ENCODE measurements at places on chromosomes 13 and 19.

DNA sequence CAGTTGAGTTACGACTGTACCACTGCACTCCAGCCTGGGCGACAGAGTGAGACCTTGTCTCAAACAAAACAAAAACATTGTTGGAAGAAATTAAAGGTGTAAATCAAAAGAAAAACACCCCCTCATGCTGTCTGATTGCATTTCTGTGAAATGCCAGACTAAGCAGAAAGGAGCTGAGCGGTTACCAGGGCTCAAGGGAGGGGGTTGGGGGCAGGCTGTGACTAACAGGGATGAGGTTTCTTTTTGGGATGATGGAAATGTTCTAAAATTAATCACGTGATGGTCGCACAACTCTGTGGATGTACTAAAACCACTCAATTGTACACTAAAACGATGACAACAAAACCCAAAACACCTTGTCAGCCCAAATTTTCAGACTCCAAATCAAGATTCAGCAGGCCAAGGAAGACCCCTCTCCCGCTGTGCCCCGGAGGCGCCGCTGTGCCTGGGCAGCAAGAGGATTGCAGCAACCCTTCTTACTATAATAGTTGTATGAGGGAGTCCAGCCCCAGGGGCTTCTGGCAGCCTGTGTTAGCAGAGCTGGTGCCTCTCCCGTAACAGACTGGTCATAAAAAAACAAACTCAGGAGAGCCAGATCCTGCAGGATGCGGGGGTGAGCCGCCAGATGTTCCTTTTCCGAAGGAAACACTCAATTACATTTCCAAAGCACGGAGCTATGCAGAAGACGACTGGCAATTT lies 20.9 kb downstream of the CAPS start:
- no peak for DNase-seq

- DNase-seq = no peak
Observed at GRCh38 chr13:24050292-24050711, 110.2 kb upstream of the SPATA13 start.

GRCh38 chr19:45352914-45353796 lies 12.6 kb downstream of the KLC3 start:
- no peak for DNase-seq

DNA sequence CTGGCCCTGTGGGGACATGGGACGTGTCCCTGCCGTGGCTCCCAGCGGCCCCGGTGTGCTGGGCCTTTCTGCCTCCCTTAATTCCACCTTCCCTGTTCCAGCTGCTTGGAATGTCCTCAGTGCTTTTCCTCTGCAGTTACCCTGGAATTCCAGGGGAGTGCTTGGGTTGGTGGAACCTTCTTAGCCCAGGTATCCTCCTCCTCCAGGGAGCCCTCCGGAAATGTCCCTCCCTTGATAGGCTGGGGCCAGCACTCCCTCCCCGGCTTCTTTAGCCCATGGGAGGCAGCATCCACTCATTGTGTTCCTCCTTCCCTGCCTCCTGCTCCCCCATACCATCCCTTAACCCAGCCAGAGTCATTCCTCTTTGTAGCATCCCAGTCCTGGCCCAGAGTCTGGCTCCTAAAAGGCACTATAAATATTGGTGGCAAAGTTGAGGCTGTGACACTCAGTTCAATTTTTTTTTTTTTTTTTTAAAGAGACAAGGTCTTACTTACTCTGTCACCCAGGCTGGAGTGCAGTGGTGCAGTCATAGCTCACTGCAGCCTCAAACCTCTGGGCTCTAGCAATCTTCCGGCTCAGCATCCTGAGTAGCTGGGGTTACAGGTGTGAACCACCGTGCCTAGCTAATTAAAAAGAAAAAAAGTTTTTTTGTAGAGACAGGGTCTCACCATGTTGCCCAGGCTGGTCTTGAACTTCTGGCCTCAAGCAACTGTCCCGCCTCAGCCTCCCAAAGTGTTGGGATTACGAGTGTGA lies 13.7 kb upstream of the SLC7A10 start:
- DNase-seq = no peak

DNA sequence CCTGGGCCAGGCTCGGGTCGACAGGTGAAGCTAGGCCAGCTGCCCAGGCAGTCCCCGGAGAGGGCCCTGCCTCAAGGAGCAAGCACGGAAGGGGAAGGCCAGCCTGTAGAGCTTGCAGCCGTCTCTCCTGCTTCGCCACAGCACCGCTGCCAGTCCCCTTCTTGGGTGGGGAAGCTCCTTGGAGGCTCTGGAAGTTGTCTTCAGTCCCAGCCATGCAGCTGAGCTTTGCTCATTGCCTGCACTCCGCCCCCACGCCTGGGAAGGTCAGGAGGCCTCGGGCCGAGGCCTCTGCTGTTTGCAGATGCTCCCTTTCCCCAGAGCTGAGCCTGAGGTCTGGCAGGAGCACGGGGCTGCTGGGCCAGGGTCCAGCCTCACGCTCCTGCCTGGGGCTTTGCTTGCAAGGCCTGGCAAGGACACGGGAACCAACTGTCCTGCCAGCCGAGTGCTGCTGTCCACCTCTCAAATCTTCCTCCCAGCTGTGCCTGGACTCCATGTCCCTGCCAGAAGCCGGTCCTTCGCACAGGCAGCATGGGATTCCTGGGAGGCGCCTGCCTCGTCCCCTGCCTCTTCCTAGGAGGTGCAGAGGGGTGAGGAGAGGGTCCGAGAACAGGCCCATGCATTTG lies 13.3 kb downstream of the PLEKHF1 start:
- DNase-seq = no peak

DNA sequence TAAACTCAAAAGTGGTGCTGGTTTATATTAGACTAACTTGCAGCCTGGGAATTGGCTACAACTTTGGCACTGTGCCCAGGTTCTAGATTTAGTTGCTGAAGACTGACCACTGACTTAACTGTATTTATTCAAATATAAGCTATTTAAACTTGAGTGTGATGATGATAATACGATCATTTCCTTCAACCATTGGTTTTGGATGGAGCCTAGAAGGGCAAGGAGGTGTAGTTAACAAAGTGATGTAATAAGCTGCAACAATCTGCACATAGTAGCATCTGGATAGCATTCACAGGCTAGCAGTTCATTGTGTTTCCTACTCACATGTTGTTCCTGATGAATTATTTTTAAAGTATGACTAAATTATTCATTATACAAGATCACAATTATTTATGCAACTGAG lies 55.2 kb upstream of the DACH1 start:
- no peak for DNase-seq

GRCh38 chr13:95579303-95579702 lies 26.8 kb downstream of the CLDN10 start:
- no peak for DNase-seq

- no peak for DNase-seq
Observed at GRCh38 chr13:50693727-50694126, 149.8 kb downstream of the DLEU7 start.

GRCh38 chr19:47141695-47142094 lies 11.1 kb downstream of the SAE1 start:
- no peak for DNase-seq

DNA sequence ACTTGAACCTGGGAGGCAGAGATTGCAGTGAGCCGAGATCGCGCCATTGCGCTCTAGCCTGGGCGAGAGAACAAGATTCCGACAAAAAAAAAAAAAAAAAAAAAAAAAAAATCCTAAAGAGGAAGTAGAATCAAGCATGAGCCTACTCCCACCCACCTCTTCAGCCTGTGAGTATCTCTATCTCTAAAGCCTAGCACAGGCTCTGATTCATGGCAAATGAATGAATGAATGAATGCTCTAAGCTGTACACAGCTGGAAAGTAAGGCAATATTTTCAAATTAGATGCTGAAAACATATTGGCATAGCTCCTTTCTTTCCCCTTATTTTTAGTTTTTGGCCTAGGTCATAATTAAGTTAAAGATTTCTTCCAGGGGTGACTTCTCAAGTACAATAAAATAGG lies 35.7 kb upstream of the FAM216B start:
- DNase-seq = no peak

DNA sequence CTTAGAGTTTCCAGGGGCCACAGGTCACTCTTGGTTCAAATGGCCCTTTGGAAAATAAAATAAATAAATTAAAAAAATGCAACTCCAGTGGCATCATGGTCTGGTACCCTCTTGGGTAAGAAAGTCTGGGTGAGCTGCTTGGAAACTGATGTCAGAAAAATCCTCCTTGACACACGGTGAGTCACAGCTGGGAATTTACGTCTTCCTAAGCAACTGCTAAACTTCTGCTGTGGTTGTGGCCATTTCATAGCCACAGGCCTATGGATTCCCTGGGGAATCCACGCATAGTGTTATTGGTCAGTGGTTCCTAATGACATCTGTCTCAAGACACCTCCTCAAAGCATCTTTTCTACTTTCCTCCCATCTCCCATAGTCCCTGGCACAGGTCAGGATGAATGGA lies 220.8 kb downstream of the COG6 start:
- DNase-seq = no peak

- DNase-seq = no peak
Observed at GRCh38 chr13:111312944-111313590, 7.4 kb upstream of the TEX29 start.

DNA sequence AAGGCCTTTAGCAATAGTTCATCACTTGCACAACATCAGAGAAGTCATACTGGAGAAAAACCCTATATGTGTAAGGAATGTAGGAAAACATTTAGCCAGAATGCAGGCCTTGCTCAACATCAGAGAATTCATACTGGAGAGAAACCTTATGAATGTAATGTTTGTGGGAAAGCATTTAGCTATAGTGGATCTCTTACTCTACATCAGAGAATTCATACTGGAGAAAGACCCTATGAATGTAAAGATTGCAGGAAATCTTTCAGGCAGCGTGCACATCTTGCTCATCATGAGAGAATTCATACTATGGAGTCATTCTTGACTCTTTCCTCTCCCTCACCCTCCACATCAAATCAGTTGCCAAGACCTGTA lies 19.8 kb downstream of the ZNF583 start:
- DNase-seq = no peak

- DNase-seq = no peak
Observed at GRCh38 chr19:46018729-46019251, 4.1 kb downstream of the PGLYRP1 start.

GRCh38 chr13:95403349-95404140 lies 102.3 kb upstream of the ABCC4 start:
- no peak for DNase-seq

DNA sequence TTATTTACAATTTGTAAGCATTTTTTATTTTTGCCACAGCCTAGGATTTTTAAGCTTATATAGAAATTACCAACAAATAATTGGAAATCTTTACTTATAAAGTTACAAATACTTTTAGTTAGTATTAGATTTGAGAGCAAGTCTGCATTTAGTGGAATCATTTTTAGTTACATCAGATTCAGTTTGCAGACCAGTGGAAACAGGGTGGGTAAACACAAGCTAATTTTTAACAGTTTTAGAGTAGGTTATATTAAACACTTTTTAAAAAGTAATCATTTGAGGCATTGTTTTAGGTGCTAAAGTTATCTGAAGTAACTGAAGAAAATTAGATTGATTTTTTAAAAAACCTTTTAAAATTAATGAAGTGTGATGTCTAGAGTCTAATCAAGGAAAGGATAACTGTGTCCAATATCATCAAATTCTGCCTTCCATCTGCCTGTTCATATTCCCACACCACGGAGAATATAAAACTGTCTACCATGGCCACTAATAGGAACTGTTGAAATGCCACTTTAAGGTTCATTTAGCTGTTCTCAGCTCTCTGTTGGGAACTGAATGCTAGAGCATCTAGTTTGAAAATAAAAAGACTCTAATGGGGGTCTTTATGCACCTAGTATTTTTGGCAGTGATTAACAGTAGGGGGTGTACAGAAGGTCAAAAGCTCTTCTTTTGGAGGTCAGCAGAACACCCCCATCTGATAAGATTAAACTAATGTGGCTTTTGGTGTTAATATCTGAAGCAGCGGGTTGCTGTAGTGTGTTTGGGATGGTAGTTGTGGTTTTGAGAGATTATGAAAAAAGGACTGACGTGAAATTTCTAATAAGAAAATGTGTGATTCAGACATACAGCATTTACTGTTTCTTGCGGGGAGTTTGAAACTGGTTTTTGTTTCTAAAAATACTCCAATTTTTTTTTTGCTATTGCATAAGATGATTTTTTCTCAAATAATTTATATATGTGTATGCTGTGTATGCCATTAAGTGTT lies 66.5 kb downstream of the NDFIP2 start:
- DNase-seq = no peak

GRCh38 chr19:42098781-42099180 lies 22.8 kb downstream of the ZNF574 start:
- no peak for DNase-seq

GRCh38 chr13:67437244-67437643 lies 207.1 kb upstream of the PCDH9 start:
- DNase-seq = no peak

GRCh38 chr19:50882188-50882587 lies 8.9 kb downstream of the KLK2 start:
- DNase-seq = no peak

DNA sequence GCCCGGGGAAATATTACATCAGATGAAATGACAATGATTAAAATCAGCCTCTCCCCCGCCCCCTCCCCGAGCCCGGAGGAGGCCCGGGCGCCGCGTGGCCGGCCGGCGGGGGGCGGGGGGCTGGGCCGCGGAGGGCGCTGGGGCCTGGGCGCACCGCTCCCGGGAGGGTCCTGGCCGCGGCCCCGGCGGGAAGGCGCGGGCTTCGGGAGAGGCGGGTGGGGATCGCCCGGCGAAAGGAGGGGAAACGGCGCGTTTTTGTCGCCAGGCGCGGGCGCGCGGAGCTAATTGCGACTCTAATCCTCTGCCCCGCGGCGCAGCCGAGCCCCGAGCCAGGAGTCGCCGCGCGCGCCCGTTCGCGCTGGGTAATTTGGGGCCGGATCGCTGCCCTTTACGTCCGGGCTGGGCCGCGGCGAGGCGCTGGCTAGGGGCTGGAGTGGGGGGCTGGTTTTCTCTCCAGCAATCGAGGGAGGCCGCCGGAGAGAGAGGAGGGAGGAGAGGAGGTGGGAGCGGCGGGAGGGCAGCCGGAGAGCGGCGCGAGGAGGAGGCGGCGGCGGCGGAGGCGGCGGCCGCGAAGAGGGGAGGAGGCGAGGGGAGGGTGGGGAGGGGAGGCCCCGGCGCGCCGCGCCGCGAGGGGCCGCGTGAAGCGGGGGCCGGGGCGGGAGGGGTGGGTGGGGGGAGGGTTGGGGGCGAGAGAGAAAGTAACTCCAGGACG lies at the start of gene KCTD15:
KCTD15 (plus strand) TSS at position 707 of the 712 bp plus-strand sequence. CDS start 3,585 bp downstream, outside the sequence.
- DNase-seq = no peak

- DNase-seq = no peak
Observed at GRCh38 chr13:40168425-40169166, 497.8 kb downstream of the FOXO1 start.

DNA sequence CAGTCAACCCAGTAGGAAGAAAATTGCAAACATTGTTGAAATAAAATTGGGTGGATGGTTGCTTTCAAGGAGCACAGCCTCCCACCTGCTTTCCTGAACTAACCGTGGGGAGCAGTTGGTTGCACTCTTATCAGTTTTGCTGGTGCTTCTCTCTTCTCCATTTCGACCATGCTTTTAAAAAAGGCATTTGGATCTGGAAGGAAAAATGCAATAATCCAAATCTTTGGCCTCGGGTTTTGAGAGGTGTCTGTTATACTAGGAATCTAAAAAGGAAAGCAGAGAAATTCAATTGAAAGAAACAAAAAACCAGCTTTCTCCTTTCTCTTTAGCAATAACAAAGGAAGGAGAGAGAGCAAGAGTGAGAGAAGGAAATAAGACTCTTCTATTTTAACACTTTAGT lies 113.6 kb upstream of the ARGLU1 start:
- no peak for DNase-seq
